ENCODE measurements at places on chromosomes 4 and X.

GRCh38 chr4:83010111-83010521 lies 507 bp downstream of the LIN54 start:
- no peak for DNase-seq

DNA sequence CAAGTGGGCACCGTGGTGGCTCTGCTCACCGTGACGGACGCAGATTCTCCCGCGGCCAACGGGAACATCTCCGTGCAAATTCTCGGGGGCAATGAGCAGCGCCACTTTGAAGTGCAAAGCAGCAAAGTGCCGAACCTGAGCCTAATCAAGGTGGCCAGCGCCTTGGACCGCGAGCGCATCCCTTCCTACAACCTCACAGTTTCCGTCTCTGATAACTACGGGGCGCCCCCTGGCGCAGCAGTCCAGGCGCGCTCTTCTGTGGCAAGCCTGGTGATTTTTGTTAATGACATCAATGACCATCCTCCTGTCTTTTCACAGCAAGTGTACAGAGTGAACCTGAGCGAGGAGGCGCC lies 2.7 kb downstream of the FAT4 start:
- DNase-seq = no peak

DNA sequence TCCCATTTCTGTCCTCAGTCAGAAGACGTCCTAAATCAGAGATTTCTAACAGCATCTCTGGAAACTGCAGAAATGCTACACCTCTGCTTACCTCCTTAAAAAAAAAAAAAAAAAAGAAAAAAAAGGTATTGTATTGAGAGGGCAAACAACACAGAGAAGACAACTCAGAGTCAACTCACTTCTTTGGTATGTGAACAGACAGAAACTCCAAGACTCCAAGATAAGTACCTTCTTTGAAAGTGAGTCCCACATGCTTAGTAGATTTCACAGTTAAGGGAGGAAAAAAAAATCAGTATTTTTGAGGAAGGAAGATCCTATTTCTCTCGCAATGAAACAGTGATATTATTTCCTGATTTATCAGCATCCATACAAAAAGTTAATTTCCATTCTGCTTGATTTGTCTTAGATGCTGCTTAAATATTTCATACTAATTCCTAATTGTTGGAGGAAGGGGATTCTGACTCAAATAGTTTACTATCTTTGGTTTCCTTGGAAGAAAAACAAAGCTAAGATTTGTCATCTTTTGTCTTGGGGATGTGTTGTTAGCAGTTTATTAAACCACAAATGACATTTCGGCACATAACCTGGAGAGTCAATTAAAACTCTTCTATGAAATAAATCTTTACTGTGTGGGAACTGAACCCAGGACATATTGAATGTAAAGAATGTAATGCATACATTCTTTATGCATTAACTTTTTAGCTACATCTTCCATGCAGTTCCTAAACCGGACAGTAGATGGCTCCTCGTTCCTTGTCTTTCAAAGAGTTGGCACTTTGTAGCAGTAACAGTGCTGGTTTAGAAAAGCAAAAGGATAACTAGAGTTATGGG lies 4.7 kb downstream of the RASGEF1B start:
- no peak for DNase-seq

GRCh38 chrX:42996861-42997260 lies 218.9 kb upstream of the PPP1R2C start:
- DNase-seq = no peak

DNA sequence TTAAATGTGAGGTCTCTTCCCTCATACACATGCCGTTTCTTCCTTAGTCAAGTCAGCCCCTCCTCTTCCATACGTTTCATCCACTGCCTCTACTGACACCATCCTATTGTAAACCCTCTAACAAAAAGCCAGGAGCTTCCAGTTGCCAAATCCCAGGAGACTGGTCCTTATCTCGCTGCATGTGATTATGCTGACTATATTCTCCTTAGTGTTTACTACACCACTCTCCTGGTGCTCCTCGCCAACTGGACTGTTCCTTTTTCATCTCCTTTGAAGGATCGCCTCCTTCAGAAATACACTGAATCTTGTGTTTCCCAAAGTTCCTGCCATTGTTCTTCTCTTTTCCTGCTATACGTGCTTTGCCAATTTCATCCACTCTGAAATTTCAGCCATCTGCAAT lies 27.7 kb downstream of the MAML3 start:
- DNase-seq = no peak

DNA sequence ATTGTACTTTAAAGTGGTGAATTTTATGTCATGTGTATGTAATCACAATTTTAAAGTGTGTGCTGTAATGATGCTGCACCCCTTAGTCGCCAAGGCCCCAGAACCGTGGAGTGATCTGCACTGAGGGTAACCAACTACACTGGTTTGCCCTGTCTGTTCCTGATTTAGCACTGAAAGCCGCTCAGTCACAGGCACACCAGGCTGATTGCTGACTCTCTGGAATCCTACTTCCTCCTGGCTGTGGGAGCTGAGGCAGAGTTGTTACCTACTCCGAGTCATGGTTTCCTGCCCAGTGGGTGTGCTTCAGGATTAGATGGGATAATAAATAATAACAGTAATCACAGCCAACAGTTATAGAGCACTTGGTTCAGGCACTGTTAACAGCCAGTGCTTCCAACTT lies 645.4 kb downstream of the BCOR start:
- no peak for DNase-seq

Measured in AG09309 (cell line).